ENCODE measurements at places on chromosomes 12 and 14.

DNA sequence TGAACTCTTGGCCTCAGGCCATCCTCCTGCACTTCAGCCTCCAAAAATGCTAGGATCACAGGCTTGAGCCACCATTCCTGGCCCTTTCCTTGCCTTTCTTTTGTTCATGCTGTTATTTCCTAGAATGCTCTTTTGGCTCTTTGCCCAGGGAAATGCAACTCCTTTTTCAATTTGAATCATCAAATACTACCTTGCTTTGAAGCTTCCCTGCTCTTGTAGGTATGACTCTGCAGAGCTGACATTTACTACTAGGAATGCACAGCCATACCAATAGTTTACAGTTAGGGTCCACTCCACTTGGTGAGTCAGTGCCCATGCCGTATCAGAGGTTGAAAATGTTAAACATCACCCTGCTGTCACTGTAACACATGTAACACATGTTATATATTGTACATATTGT lies 107.0 kb upstream of the CRY1 start:
- peak; percentile 14 for DNase-seq

DNA sequence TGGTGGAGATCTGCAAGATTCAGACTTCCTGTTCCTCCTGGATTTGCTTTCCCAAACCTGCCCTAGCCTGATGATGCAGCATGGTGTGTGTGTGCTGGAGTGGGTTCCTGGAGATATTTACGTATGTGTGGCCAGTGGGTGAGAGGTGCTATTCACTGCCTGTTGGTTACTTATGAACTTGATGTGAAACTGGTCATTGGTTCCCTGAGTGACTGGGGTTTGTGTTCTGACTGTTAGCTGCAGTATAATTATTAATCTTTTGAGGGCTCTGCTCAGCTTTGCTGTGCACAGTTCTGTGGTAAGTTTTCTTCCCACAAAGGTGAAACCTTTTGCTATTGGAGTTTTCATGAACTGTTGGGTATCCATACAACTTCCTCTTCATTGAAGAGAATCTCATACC lies 541.8 kb upstream of the FBXO33 start:
- no peak for DNase-seq

- no peak for DNase-seq
Observed at GRCh38 chr12:1552911-1553491, 41.4 kb downstream of the FBXL14 start.

DNA sequence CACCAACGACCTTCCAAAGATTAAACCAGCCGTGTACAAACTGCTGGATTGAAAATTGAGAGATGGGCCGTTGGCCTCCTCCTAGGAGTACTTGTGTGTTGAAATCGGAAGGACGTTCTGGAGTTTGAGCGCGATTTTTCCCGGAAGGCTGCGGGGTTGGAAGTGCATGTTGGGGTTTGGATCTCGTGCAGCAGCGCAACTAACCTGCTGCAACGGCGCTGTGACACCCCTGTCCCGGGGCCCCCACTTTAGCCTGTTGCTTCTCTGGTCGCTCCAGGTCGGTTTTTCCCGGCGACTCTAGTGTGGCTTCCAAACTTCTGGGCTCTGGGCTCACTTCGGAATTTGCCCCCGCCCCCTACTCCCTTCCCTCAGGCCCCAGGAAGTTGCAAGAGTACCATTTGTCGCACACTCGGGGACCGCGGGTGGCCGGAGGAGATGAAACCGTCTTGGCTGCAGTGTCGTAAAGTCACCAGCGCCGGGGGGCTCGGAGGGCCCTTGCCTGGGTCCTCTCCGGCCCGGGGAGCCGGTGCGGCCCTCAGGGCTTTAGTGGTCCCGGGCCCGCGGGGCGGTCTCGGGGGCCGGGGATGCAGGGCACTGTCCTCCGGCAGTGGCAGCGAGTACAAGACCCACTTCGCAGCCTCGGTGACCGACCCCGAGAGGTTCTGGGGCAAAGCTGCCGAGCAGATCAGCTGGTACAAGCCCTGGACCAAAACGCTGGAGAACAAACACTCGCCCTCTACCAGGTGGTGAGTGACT lies at the start of gene ACSS3:
TSS of gene ACSS3 (plus strand) at position 394 of the 756 bp plus-strand sequence. CDS start at position 436, 42 bp downstream.
- no peak for DNase-seq

- no peak for DNase-seq
Observed at GRCh38 chr12:8996682-8997405, 7.5 kb downstream of the KLRG1 start.
